Stimulated activated CD8-positive, alpha-beta memory T cell treated with anti-CD3 and anti-CD28 coated beads, Interleukin-7, amount 100 ng/mL, for 4 hours (primary cell): ENCODE measurements at places on chromosomes 4 and X.
A peak's percentile ranks its signal among the peaks of the same experiment; 100 is the strongest.

GRCh38 chrX:7190157-7190556, 42.2 kb upstream of the PUDP start:
- no peak for DNase-seq

- no peak for DNase-seq
Observed at GRCh38 chrX:70026112-70026850, 23.5 kb downstream of the AWAT2 start.

DNA sequence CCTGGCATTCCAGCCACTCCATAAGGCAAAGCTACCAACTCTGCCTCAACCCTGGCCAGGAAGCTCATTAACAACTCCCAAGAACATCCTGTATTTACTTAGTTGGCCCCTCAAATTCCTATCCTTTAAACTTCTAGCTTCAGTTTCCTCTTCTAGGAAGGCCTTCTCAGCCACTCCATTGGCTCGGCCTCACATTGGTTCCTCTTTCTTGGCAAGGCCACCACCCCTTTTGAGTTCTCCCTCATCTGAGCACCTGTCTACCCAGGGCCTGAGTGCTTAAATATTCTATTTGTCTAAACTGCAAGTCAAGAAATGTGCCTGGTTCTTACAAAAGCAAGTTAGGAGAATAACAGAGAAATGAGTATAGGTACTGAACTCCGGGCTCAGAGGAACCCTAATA, 10.0 kb downstream of the SMC1A start:
- DNase-seq, result no peak

GRCh38 chr4:71732066-71732465, 51.8 kb downstream of the GC start:
- DNase-seq, result no peak

GRCh38 chrX:39491548-39492297, 606.0 kb downstream of the BCOR start:
- peak; percentile 46 for DNase-seq

GRCh38 chr4:177687117-177687516, 244.9 kb upstream of the AGA start:
- no peak for DNase-seq

- no peak for DNase-seq
Observed at GRCh38 chr4:115850799-115851509, 737.5 kb upstream of the NDST4 start.

DNA sequence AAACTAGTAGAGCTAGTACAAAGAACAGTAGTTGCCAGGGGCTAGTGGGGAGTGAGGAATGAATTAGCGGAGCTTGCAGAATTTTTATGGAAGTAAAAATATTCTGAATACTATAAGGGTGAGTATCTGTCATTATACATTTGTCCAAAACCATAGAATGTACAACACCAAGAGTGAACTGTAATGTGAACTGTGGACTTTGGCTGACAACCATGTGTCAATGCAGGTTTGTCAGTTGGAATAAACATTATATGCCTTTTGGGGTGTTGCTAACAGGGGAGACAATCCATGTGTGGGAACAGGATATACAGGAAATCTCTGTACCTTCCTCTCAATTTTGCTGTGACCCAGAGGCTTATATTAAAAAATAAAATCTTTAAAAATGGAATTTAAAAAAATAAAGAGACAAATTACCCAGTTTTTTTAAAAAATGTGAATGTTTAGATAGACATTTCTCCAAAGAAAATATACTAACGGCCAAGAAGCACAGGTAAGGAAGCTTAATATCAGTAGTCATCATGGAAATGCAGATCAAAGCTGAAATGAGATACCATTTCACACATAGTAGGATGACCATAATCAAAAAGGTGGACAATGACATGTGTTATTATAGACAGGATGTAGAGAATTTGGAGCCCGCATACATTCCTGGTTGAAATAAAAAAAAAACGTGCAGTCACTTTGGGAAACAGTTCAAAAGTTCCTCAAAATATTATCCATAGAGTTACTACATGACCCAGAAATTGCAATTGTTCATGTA, 899.8 kb downstream of the RAB28 start:
- DNase-seq, result no peak

DNA sequence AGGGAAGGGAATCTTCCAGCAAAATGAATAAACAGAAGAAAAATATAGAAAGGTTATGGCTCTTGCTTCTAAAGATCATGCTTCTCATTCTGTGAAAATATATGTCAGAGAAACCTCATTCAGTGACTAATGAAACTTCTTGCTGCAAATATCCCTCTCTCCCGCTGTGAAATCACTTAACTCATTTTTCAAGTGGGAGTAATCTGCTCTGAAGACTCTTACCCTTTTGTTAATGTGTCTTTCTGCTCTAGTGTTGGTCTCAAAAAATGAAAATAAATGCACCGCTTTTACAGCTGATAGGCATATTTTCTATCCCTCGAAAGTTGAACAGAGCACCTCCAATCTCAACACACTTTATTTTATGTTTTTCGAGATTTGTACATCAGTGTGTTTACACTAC, 252.3 kb downstream of the NLGN4X start:
- no peak for DNase-seq

GRCh38 chr4:931194-931959, 739 bp downstream of the GAK start:
- no peak for DNase-seq

- DNase-seq, result peak; percentile 59
Observed at GRCh38 chrX:79270401-79270800, 96.7 kb downstream of the ITM2A start.

DNA sequence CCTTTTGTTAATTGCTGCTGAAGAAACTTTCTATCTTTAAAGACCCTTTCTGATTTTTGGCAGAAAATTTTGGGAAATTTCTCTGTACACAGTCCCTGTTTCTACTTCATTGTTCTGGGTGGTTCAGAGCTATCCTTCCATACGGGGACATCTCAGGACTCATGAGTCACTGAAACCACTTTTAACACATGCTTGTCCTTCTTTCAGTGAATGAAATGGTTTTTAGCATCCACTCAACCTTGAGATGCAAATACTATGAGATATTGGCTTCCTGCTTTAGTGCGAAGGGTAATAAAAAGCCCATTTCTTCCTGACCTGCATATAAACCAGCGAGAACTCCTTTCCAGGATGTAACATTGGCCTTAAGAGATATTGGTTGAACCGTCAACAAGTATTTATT, 158.0 kb downstream of the REPS2 start:
- DNase-seq, result no peak

DNA sequence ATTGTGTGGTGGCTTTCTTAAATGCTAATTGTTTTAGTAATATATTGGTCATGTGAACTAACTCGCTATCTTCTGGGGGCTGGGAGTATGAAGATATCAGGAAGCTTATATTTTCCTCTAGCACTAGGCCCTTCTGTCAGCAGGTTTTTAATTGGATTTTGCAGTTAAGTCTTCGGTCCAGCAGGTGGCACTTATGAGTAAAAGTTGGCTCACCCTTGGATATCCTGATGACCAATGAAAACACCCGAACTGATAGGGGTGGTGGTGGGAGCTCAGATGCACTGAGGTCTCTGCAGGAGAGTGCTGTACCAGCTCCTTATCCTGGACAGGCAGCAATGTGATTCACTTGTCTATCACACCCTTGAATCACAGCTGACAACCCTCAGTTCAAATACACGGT, 1365.8 kb upstream of the DIAPH2 start:
- DNase-seq, result no peak

- DNase-seq, result no peak
Observed at GRCh38 chr4:115720611-115721010, 607.2 kb upstream of the NDST4 start.

DNA sequence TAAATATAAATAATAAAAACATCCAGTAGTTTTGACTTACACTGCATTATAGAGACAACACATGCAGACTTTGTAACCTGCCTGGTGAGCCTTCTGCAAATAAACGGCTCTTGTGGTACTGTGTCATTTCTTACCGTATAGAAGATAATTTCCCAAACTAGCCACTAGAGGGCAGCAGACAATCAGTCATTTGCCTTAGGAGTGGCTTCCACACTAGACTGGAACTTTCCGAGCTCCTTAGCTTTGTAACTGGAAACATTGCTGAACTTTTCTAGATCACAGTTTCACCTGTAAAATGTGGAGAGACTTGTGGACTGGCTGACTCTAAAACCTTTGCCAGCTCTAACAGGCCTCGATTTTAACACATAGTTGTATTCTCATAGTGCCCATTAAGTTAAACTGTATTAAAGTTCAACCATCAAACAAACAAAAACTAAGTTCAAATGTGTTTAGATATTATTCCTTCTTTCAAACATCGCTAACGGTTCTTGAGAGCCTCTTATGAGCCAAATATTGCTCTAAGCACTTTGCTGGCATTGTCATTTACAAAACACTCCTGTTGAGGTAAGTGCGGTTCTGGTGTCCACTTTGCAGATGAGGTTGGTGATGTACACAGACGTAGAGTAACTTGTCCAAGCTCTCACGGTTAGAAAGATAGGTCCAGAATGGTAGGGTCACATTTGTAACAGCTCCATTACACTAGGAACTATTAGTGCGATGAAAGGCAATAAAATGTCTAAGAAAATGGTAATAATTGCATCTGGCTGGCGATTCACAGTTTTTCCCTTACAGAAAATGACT, 345.5 kb downstream of the ANK2 start:
- peak; percentile 35 for DNase-seq

GRCh38 chrX:33434256-33435092, 223.1 kb upstream of the DMD start:
- DNase-seq, result no peak

GRCh38 chrX:140765043-140765784, 55.7 kb downstream of the LINC00632 start:
- no peak for DNase-seq

- DNase-seq, result no peak
Observed at GRCh38 chrX:15055146-15055930, 182.1 kb downstream of the MOSPD2 start.

- DNase-seq, result no peak
Observed at GRCh38 chrX:13932416-13932815, 97.3 kb downstream of the GEMIN8 start.

- no peak for DNase-seq
Observed at GRCh38 chr4:165628572-165628971, 244.5 kb upstream of the TLL1 start.

DNA sequence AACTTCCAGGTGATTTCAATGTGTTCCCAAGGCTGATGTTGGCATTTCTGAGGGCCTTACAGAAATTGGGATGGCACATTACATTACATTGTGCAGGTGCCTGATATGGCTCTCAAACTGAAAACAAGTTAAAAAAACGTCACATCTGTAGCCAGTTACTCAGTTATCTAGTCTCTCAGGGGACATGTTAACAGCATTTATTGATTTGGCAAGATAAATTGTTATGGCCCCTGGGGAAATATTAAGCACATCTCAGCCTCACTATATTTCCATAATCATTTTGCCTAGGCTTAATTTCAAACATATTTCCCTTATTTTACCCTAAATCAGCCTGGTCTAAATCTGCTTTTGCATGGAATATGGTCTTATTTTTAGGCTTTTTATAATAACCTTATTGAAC, 290.0 kb downstream of the IL15 start:
- no peak for DNase-seq

- DNase-seq, result no peak
Observed at GRCh38 chr4:102321260-102321995, 23.9 kb downstream of the SLC39A8 start.

- no peak for DNase-seq
Observed at GRCh38 chrX:20267931-20268701, 1.4 kb upstream of the RPS6KA3 start.

DNA sequence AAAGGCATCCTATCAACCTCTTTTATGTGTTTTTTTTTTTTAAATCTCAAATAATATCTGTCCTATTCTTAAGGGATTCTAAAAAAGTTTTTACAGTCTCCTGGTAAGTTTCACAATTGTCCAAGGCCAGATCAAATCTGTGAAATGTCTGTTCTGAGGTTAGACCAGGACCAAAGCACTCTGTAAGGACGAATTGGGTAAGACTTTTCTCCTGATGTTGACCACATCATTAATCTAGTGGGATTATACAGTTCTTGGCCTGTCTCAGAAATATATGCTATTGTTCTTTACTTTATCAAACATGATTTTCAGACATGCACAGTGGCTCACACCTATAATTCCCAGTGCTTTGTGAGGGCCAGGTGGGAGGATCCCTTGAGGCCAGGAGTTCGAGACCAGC, 45.8 kb upstream of the TMEM131L start:
- DNase-seq, result no peak

GRCh38 chr4:41839916-41840854, 91.7 kb upstream of the PHOX2B start:
- DNase-seq, result no peak

- DNase-seq, result no peak
Observed at GRCh38 chr4:128802680-128803628, 6.5 kb upstream of the JADE1 start.

- DNase-seq, result no peak
Observed at GRCh38 chr4:76709772-76710090, 188.2 kb downstream of the SOWAHB start.
